Peyer's patch (tissue), 4 donors: ENCODE measurements at places on chromosomes 1 and 21. TPM values are rescaled to one million over a fixed set of nuclear protein-coding genes. Genes with fewer than 3 reads are reported as not detected.

GRCh38 chr1:19651141-19651737 is 7.1 kb downstream of the NBL1 start:
- DNase-seq: peak; percentile 24

DNA sequence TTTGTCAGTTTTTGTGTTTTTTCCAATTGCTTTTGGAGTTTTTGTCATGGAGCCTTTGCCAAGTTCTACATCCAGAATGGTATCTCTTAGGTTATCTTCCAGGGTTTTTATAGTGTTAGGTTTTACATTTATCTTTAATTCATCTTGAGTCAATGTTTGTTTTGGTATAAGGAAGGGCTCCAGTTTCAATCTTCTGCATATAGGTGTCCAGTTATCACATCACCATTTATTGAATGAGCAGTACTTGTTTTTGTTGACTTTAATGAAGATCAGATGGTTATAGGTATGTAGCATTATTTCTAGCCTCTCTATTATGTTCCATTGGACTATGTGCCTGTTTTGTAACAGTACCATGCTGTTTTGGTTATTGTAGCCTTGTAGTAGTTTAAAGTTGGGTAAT is 1233.1 kb downstream of the PLA2G4A start:
- DNase-seq: no peak

GRCh38 chr1:154954541-154954940 is 1.4 kb downstream of the PBXIP1 start:
- no peak for DNase-seq

DNA sequence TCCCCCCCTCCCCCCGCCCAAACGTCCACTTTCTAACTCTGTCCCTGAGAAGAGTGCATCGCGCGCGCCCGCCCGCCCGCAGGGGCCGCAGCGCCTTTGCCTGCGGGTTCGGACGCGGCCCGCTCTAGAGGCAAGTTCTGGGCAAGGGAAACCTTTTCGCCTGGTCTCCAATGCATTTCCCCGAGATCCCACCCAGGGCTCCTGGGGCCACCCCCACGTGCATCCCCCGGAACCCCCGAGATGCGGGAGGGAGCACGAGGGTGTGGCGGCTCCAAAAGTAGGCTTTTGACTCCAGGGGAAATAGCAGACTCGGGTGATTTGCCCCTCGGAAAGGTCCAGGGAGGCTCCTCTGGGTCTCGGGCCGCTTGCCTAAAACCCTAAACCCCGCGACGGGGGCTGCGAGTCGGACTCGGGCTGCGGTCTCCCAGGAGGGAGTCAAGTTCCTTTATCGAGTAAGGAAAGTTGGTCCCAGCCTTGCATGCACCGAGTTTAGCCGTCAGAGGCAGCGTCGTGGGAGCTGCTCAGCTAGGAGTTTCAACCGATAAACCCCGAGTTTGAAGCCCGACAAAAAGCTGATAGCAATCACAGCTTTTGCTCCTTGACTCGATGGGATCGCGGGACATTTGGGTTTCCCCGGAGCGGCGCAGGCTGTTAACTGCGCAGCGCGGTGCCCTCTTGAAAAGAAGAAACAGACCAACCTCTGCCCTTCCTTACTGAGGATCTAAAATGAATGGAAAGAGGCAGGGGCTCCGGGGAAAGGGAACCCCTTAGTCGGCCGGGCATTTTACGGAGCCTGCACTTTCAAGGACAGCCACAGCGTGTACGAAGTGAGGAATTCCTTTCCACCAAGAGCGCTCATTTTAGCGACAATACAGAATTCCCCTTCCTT is 158.1 kb downstream of the RUNX1 start:
- DNase-seq: no peak

DNA sequence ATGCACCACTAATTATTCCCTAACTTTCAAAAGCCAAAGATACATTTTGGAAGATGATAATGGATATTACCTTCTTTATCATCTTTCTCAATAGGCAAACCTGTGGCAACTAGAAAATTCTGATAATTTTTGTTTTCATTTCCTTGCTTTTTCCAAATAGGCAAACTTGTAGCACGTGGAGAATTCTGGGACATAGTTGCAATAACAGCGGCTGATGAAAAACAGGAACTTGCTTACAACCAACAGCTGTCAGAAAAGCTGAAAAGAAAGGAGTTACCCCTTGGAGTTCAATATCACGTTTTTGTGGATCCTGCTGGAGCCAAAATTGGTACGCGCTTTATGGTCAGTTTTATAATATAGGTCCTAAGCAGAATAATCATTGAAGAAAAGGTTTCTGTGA is 1.5 kb downstream of the FPGT start:
- DNase-seq: no peak

GRCh38 chr1:24235921-24236788 is 49.1 kb upstream of the IFNLR1 start:
- DNase-seq: peak; percentile 50

DNA sequence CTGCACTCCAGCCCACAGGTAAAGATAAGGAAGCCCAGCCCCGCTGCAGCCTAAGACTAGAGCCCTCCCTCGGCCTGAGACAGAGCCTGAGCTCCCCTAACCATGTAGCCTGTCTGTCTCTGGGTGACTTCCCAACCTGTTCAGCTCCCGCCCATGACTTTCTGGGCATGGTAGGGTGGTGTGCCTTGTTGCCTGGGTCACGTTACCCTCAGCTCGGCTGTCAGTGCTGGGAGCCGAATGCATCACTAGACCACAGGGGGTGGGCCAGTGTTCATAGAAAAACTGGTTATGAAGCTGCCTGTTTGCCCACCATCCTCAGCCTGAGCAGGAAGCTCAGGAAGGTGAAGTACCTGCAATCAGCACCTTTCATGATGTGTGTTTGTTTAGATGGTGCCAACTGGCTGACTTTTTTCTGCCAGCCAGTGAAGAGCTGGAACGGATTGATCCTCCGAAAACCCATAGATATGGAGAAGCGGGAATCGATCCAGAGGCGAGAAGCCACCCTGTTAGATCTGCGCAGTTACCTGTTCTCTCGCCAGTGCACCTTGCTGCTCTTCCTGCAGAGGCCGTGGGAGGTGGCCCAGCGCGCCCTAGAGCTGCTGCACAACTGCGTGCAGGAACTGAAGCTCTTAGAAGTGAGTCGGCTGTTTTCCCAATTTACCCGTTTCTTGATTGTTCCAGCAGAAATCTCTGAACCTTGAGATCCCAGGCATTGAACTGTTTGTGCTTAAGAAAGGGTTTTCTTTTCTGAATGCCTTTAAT is 43.9 kb upstream of the PWP2 start:
- no peak for DNase-seq

GRCh38 chr1:116311193-116311592 is 61.9 kb upstream of the ATP1A1 start:
- no peak for DNase-seq

DNA sequence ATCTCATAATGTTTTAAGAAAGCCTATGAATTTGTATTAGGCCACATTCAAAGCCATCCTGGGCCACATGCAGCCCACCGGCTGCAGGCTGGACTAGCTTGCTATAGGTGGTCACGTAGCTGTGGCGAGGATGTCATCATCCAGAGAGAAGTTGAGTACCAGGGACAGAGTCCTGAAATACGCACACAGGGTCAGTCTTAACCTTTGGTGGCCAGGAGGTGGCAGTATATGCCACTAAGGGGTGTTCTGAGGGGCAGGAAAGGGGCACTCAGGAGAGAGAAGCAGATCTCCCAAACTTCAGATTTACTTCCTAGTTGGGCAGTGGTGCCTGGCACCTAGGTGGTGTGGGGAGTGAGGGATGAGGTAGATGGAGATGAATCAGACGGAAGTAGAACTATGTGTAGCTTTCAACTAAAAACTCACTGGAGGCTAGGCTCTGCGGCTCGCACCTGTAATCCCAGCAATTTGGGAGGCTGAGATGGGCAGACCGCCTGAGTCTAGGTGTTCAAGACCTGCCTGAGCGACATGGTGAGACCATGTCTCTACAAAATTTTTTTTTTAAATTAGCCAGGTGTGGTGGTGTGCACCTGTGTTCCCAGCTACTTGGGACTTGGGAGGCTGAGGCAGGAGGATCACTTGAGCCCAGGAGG is 16.3 kb upstream of the CDK18 start:
- DNase-seq: no peak

DNA sequence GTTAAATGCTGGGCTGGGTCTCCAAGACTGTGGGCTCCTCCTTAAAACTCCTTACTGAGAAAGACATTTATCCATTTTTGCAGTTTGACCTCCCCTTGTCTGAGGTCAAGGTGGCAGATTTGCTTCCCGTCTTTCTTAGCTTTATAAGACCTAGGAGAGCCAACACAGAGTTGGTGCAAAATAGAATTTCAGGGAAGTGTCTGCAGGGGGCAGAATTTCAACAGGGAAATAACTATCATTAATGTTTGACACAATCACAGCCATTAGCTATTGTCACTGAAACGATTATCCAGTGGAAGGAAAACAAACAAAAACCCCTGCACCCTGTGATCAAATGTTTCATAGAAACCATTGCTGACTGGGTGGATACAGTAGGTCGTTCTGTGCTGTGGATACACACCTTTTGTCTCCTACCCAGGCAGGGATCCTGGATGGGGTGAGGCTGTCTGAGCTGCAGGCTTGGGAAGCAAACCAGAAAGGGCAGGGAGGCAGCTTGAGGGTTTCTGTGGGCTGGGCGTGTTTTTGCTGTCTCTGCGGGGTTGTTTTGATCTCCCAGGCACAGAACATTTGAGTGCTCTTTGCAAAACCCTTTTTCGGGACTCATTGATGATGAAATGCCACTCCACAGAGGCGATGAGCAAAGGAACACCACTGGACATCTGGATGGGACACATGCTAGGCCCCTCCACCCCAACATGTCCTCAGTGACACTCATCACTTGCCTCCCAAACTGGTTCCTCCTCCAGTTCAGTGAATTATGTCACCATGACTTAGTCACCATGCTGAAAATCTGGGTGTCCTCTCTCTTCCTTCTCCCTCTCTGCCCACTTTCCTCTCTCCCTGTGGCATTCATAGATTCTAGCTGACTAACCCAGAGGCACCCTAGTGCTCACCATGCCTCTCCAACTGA is 94.2 kb upstream of the SERBP1 start:
- no peak for DNase-seq

- no peak for DNase-seq
Measured at GRCh38 chr1:205666372-205667166, 13.7 kb downstream of the SLC45A3 start.

DNA sequence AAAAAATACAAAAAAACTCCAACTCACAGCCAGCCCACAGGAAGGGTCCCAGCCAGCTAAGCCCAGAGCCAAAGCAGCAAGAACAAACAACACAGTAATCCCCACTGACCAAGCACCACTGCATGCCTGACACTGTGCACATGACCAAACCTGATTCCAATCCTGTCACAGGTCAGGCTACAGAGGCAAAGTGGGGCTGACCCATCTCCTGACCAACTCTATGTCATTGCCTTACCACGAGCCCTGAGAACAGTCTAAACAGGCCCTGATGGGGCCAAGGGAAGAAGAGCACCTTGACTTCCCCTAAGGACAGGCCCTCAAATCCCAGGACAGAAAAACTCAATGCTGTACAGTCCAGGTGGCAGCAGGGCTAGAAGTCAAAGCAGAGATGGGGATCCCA is 2.4 kb downstream of the LSS start:
- DNase-seq: no peak

GRCh38 chr1:163076981-163077761 is 8.0 kb downstream of the RGS4 start:
- no peak for DNase-seq

- no peak for DNase-seq
Measured at GRCh38 chr1:201226859-201227488, 36.4 kb downstream of the IGFN1 start.

- no peak for DNase-seq
Measured at GRCh38 chr21:39863111-39863510, 4.1 kb upstream of the PCP4 start.

DNA sequence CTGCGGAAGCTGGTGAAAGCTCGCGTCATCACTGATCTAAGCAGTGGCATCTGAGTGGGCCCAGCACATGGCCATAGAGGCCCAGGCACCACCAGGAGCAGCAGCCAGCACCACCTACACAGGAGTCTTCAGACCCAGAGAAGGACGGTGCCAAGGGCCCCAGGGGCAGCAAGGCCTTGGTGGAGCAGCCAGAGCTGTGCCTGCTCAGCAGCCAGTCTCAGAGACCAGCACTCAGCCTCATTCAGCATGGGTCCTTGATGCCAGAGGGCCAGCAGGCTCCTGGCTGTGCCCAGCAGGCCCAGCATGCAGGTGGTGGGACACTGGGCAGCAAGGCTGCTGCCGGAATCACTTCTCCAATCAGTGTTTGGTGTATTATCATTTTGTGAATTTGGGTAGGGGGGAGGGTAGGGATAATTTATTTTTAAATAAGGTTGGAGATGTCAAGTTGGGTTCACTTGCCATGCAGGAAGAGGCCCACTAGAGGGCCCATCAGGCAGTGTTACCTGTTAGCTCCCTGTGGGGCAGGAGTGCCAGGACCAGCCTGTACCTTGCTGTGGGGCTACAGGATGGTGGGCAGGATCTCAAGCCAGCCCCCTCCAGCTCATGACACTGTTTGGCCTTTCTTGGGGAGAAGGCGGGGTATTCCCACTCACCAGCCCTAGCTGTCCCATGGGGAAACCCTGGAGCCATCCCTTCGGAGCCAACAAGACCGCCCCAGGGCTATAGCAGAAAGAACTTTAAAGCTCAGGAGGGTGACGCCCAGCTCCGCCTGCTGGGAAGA is 3.2 kb upstream of the ARTN start:
- DNase-seq: no peak

GRCh38 chr21:42844411-42845113 is 34.8 kb downstream of the WDR4 start:
- no peak for DNase-seq

DNA sequence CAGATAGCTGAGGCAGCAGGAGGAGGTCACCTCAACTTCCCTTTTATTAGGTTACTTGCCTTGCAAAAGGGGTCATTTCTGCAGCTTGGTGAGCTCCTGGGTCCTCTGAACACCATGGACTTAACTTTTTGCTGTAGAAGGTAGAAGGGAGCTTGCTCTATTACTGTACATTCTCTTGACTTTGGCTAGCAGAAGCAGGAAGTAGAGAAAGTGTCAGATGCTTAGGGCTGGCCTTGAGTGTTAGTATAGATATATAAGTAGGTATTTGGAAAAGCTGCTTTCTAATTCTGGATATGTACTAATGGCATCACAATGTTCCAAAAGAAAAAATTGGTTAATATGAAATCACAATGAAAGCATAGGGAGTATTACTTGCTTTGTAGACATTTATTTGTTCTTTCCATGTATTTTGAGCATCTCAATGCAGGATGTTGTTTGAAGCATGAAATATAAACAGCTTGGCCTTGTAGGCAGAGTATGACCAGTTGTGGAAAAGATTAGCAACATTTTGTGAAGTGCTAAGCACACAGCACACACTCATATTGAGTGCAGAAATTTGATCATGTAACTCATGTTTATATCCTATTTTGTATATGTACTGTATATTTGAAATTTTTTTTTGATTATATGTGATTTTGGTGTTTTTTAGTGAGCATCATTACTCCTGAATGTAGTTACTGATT is 108.8 kb downstream of the DYRK1A start:
- no peak for DNase-seq

- DNase-seq: no peak
Measured at GRCh38 chr1:99644279-99645004, 1.5 kb upstream of the PALMD start.

Gene OR2T2
- not detected for total RNA-seq

Gene FUCA1
- 81.4 TPM for total RNA-seq

Gene TMEM51
- 3.3 TPM for total RNA-seq

Gene TMEM82
- 2.5 TPM for total RNA-seq

Gene S100A14
- total RNA-seq: 342 TPM
